Cerebellar nuclear complex (tissue), 1 donor: ENCODE measurements at places on chromosomes 1 and 21.

DNA sequence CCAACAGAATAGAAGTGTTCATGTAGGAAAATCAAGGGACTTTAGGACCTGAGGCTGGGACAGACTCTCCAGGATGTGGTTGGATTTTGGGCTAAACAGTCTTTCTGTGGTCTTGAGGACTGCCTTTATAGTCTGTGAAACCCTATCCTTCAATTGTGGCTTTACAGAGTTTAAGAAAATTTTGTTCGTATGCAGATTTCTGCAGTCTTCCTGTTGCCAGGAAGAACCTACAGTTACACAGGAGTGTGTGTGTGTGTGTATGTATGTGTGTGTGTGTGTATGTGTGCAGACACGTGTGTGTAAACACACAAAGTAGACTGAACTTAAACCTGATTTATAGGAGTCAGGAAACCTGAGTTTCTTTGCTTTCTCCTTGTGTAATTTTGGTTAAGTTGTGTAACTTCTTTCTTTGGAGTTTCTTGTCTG, 22.8 kb downstream of the NEK7 start:
- DNase-seq = no peak

- no peak for DNase-seq
Observed at GRCh38 chr1:4825800-4826450, 171.5 kb downstream of the AJAP1 start.

GRCh38 chr1:93964777-93965200, 55.6 kb upstream of the GCLM start:
- no peak for DNase-seq

DNA sequence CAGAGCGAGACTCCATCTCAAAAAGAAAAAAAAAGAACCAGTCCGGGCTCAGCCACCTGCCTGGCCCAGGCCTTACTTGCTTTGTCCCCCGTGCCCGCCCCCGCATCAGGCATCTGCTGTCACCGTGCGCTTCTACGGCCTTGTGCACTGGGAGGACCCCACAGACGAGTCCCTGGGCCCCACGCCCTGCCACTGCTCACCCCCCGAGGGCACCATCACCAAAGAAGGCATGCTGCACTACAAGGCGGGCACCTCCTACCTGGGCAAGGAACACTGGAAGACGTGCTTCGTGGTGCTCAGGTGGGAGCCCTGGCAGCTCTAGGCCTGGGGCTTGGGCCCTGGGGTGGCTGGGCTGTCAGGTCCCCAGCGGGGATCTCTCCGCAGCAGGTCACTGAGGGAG, 5.6 kb upstream of the SLC25A34 start:
- DNase-seq = no peak

DNA sequence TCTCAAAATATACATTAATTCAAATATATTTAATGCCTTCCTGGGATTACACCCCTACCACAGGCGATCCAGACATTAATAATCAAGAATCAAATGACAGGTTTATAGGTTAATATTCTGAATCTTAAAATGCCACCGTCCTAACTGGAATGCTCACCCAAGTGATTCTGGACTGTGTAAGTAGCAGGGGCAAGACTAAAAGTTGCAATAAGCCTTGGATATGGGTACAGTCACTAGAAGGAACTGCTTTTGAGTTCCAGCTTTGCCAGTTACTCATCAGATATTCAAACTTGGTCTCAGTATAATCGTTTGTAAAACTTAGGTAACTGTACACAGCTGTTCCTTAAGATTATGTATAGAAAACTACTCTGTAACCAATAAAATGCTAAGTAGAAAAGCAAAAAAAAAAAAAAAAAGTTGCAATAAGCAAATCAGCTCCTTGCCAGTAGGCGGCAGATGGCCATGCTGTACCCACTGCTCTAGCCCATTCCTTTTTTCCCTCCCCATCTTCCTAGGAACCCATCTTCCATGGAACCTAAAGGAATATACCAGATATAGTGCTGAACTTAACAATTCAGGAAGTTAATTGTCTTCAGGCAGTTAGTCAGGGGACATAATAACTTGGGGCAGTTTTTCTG, 10.5 kb downstream of the RO60 start:
- no peak for DNase-seq

DNA sequence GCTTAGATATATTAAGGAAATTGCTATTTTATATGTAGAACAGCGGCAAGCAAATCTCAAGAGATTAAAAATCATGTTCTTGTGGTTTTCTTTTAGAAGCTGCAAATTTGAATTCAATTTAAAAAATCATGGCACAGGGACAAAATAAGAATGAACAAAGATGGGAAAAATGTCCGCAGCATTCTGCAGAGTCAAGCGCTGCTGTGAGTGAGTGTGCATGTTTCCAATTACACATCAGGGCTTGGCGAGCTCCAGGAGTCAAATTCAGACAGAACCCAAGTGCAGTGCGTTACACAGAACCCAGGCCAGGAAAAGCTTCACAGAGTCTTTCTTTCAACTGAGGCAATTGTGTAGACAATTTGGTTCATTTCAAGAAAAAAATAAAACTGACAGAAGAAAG, 33.3 kb upstream of the ERG start:
- no peak for DNase-seq

DNA sequence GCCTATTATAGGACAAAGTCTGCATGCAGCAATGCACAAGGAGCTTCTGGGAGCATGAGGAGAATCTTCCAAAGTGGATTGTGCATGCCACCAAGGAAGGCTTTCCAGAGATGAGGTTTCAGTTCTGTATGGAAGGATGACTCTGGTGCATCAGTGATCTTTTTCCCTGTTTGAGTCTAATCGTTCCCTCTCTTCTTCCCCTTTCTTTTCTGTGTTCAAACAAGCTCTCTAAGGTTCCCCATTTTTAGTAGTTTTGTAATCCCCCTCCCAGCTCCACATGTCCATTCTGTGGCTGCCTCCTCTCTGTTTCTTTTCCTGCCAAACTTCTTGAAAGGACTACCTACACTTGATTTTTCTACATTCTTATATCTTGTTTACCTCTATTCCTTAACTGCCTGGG, 43.3 kb upstream of the USP25 start:
- DNase-seq = no peak

DNA sequence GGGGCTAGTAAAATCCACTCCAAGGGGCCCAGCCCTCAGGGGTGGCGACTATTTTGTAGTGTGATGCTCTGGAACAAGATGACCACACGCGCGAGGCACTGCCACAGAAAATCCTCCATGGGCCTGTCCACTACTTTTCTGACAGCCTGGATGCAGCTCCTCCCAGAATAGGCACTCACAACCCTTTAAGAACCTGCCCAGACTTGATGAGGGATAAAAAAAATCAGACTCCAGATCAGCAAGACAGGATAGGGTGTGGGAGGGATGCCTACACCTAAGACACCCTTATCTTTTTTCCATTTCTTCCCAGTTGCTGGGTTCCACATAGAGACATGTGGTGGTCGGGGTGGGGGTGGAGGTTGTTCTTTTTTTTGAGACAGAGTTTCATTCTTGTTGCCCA, 33.5 kb downstream of the PCAT6 start:
- no peak for DNase-seq

DNA sequence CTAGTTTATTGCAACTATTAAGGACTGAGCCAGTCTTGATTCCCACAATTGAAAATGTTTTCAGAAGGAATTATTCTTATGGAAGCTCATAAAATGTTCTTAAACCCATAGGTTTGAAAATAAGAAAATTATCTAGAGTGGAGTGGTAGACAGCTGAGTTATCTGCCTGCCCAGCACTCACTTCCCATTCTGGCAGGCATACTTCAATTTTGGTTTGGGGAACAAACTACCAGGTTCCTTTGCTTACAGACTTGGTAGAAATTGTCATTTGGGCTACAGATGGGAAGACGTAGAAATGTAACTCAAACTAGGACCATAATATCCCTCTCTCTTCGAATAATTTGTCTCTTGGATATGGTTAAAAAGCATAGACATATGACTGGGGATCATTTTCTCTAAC, 18.4 kb downstream of the JUN start:
- no peak for DNase-seq

DNA sequence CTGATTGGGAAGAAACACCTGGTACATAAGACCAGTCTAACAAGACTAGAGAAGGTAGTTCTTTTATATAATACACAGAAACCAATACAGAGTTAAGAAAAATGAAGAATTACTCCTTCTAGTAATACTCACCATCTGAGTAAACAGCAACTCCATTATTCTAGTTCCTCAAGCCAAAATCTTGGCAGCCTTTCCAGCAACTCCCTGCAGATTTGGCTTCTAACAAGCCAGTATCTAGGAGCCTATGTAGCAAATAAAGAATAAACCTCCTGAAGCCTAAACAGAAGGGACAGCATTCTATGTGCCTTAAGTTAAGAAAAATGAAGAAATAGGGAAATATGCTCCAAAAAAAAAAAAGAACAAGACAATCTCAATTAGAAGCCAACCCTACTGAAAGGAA, 24.5 kb downstream of the ERO1B start:
- no peak for DNase-seq

DNA sequence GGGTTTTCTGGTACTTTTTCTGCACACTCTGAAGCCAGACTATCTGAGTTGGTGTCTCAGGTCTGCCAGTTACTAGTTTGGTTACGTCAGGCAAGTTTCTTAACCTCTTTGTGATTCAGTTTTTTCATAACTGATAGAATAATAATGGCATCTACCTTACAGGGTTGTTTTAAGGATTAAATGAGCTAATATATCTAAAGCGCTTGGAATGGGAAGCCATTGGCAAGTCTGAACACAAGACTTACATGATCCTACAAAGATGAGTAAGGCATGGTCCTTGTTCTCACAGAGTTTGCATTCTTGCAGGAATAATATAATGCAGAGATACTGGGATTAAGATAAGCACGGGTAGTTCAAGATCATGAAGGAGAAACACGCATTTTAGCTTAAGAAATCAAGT, 9.2 kb upstream of the DENND2D start:
- no peak for DNase-seq

DNA sequence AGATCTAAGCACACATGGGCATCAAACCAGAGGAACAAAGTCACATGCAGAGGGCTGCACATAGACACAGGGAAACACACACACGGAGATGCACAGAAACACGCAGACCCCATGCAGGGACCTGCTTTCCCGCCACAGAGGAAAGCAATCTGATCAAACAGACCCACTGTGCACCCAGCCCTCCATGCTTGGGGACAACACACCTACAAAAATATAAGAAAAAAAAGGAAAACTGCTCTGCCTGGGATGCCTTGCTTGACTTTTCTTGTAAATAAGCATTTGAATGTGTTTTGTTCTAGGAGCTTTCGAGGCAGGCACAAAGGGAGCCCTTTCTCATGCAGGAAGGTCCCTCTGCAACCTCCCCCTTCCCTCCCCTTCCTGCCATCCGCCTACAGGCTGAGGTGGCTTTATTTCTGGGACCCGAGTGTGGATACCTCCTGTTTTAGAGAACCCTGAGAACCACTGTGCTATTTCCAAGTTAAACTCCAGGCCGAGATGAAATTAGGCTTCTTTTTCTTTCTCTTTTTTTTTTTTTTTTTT, 3.5 kb upstream of the ICMT start:
- no peak for DNase-seq

DNA sequence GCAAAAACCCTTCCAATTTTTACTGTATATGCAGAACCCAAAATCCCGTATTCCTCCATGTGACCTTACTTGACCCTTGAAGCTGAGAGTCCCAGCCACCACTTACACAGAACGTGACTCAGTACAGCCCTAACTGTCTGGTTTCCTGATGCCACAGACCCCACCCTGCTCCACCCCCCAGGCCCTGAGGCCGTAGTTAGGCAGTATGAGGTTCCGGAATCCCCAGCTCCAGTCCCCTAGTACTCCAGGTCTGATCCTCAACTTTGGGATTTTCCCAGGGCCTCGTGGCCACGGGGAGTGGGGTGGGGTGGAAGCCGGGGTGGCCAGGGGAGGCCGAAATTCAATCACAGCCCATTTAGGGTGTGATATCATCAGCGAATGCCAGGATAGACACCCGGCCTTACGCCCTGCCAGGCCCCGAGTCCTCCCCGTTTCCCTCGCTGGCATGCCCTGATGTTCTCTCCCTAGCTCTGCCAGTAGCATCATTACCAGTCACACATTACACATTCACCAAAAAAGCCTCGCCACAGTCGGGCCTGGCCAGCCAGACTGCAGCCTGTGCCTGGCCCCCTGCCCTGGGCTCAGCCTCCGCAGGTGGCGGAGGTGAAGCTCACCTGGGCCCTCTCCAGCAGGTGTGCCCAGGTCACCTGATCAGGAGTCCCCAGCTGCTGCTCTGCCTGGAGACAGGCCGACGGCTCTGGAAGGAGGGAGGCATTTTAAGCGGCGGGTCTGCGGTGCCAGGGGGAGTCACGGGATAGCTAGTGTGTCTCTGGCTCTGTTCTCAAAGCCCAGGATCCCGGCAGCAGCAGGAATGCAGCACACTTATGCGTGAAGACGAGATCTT, 70.8 kb downstream of the SCCPDH start:
- DNase-seq = no peak

DNA sequence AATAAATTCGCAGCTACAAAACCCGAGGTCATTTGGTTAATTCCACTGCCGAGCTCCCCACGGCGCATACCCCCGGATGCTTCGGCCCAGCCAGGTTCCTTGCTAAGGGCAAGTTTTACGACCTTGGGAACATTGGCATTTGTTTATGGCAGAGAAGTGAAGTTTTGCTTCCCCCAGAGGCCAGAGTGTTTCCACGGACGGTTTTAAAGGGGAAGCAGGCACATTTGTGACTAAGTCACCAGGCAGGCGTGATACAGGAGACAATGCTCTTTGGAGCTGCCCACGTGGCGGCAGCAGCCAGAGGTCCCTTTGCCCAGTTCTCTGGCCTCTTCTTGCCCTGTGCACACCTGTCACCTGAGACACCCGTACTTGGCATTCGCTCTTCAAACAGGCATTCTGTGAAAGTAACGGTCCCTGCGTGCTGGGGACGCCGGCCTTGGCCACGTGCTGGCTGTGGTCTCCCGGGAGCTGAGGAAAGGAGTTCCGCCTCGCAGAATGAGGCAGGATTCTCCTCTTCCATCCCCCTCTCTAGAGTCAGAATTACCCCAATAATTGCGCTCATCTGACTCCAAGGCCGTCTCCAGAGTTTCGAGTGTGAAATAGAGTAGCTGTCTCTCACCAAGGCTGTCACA, 138.3 kb downstream of the PRDM16 start:
- no peak for DNase-seq

GRCh38 chr1:182607566-182607965, 3.4 kb upstream of the RGS16 start:
- DNase-seq = no peak

GRCh38 chr1:11944358-11944931, 9.9 kb downstream of the PLOD1 start:
- no peak for DNase-seq

GRCh38 chr1:25435397-25436108, 4.9 kb downstream of the MACO1 start:
- no peak for DNase-seq

- DNase-seq = no peak
Observed at GRCh38 chr21:33514229-33514628, 22.7 kb upstream of the DNAJC28 start.

DNA sequence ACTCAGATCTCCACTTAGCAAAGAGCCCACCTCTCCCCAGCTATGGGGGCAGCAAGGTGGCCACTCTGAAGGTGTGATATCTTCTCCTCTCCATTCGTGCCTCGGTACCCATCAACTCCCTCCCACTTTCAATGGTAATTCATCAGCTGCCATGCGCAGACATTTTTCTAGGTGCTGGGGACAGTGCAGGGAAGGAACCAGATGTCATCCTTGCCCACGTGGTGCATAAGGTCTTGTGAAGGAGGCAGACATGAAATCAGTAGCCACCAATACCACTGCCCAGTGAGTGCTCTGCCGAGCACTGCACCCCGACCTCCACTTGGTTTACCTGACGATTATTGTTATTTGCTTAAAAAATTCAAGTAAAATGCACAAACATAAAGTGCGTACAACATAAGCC, 76.3 kb upstream of the CSF3R start:
- no peak for DNase-seq

- no peak for DNase-seq
Observed at GRCh38 chr1:28108001-28108400, 19.6 kb upstream of the EYA3 start.
